ENCODE measurements at places on chromosomes 16 and 17. TPM values are rescaled to one million over a fixed set of nuclear protein-coding genes. Genes with fewer than 3 reads are reported as not detected.
A peak's percentile ranks its signal among the peaks of the same experiment; 100 is the strongest.

The PERCC1 gene
- total RNA-seq = not detected

The TPSG1 gene
- total RNA-seq = not detected

- no peak for DNase-seq
Observed at GRCh38 chr17:82937411-82938371, 97.9 kb upstream of the ZNF750 start.

The DHRS7C gene
- not detected for total RNA-seq

The TSPAN10 gene
- 4.5 TPM for total RNA-seq

The RNF40 gene
- 89.4 TPM for total RNA-seq

DNA sequence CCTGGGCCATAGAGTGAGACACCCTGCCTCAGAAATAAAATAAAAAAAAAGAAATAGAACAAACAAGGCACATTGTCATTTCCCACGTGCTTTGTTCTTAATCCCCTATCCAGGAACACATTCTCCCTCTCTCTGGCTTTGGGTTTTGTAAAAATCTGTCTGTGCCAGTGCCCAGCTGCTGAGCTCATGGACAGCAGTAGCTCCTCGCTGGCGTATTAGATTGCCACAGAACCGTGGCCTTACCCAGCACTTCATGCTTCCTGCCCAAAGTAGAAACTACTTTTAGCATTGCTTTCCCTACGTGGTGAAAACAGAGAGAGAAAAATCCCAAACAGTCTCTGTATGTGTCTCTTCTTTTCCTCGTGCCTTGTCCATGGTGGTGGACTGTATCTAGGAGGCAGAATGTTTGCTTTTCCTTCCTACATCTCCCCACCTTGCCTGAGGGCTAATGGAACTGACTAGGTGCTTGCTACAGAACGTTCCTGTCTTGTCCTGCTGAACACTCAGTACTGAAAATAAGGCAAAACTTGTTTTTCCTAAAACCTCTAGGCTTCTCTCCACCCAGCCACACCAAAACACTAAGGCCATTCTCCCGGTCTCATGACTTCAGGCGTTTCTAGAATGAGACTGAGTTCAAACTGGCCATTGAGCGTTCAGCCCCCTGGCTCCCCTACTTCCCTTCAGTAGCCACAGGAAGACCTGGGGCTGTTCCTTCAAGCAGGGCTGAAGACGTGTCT lies 26.1 kb downstream of the MNT start:
- DNase-seq = no peak

DNA sequence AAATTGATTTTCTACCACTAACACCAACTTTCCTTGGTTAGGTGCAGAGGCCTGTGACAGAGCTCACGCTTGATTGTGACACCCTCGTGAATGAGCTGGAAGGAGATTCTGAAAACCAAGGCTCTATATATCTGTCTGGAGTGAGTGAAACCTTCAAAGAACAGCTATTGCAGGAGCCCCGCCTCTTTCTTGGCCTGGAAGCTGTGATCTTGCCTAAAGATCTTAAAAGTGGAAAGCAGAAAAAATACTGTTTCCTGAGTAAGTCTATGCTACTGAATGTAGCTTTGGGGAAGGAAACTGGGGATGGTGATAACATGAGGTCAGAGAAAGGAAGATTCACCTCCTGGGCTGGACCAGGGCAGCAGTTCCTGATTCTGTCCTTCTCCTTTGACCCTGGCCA lies 38.3 kb downstream of the REXO5 start:
- no peak for DNase-seq

- peak; percentile 15 for DNase-seq
Observed at GRCh38 chr17:3965118-3965800, 1.0 kb upstream of the ATP2A3 start.

GRCh38 chr16:46757339-46758050 lies 9.4 kb upstream of the MYLK3 start:
- DNase-seq = no peak

Data from fibroblast of the aortic adventitia (primary cell).